ENCODE measurements at places on chromosomes 7 and 10. TPM values are rescaled to one million over a fixed set of nuclear protein-coding genes. Genes with fewer than 3 reads are reported as not detected.

Gene TOMM7
- total RNA-seq: 95.3 TPM

Gene ASZ1
- total RNA-seq: not detected

Gene SMARCD3
- 4.3 TPM for total RNA-seq

Gene TMEM243
- 42.2 TPM for total RNA-seq

Gene KAZALD1
- 1.1 TPM for total RNA-seq

Gene PNLIP
- total RNA-seq: not detected

Gene SNX8
- total RNA-seq: 12.1 TPM

Gene SLC35B4
- 6.9 TPM for total RNA-seq

Gene XPNPEP1
- total RNA-seq: 39.0 TPM

Gene PTPRN2
- total RNA-seq: 0.57 TPM
